ENCODE measurements at places on chromosomes 12 and 14.
A peak's percentile ranks its signal among the peaks of the same experiment; 100 is the strongest.

DNA sequence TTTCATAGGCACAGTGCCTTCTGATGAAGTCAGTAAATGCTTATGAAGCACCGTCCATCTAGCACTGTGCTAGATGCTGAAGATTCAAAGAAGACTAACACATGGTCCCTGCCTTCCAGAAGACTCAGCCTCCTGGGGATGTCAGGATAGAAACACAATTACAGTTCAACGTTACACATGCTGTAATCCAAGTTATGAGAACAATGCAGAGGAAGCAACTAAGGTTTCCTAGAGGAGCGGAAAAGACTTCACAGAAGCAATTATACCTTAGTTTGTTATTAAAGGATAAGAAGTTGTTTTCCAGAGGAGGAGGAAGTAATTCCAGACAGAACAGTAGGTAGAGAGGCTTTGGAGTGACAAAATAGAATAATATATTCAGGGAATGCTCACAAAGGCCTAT is 66.9 kb upstream of the FGD4 start:
- DNase-seq, result no peak

DNA sequence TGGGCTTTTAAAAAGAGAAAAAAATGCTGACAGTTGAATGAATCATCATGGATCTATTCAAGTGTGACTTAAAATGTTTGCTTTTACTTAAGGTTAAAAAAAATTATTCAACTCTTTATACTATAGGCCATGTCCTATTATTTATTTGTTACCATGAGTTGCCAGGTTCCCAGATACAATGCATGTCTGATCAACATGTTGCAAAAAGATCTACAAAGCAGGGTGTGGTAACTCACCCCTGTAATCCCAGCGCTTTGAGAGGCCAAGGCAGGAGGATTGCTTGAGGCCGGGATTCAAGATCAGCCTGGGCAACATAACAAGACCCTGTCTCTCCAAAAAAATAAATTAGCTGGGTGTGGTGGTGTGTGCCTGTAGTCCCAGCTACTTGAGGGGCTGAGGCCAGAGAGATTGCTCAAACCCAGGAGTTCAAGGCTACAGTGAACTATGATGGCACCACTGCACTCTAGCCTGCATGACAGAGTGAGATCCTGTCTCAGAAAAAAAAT is 460.8 kb downstream of the BCAT1 start:
- no peak for DNase-seq

DNA sequence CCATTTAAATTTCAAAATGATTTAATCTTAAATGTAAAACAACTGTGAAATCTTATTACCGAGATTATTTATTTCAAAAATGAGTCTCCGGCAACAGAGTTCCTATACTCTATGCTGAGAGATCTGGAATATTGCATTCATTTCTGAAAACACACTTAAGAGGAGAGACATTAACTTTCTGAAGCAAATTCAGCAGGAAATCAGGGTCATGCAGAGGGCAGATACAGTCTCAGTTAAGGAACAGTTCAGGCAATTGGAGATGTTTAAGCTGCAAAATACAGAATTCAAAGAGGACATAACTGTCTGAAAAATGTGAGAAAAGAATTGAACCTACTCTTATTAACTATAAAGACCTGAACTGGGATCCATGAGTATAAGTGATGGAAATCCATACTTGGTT is 320.7 kb downstream of the PAWR start:
- DNase-seq, result no peak

- DNase-seq, result peak; percentile 39
These were observed 16.5 kb downstream of the PUS7L start for GRCh38 chr12:43742106-43742505.

GRCh38 chr14:73602994-73603393 is 9.3 kb upstream of the ACOT6 start:
- DNase-seq, result no peak

DNA sequence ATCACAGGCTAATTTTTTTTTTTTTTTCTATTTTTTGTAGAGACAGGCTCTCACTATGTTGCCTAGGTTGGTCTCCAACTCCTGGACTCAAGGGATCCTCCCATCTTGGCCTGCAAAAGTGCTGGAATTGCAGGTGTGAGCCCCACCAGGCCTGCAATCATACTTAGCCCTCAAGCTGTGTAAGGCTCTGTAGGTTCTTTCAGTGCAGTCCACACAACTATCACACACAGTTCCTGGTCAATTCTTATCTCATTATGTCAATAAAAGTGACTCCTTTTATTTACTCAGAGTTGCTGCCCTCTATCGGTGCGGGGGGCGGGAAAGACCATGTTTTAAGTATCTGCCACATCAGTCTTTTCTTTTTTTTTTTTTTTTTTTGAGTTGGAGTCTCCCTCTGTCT is 29.0 kb downstream of the SLC2A3 start:
- DNase-seq, result peak; percentile 10

- no peak for DNase-seq
These were observed 4.8 kb downstream of the CDKN1B start for GRCh38 chr12:12721814-12722434.

- no peak for DNase-seq
These were observed 696.3 kb upstream of the USP15 start for GRCh38 chr12:61563665-61564450.
